ENCODE measurements at places on chromosomes 3 and 15. TPM values are rescaled to one million over a fixed set of nuclear protein-coding genes. Genes with fewer than 3 reads are reported as not detected.

GRCh38 chr3:104612218-104612617 lies 754.5 kb upstream of the ALCAM start:
- no peak for DNase-seq

DNA sequence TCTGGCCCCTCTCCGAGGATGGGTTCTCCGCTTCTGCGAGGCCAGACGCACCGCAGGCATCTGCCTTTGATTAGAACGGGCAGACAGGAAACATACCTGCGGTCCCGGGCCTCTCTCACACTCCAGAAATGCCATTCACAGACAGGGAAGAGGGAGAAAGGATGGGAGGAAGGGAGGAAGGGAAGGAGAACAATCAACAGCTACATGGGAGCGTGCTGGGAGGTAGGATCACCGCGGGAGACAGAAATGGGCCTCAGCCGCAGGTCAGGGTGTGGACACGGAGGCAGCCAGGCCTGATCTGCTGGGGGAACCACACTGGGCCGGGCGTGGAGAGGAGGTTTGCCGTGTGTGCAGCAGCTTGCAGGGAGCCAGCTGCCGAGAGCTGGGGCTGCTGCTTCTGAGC lies 90.7 kb upstream of the RGMA start:
- DNase-seq = no peak

- DNase-seq = no peak
Measured at GRCh38 chr3:157417247-157417646, 19.4 kb upstream of the PTX3 start.

- no peak for DNase-seq
Measured at GRCh38 chr3:129607391-129608068, 1.1 kb upstream of the PLXND1 start.

DNA sequence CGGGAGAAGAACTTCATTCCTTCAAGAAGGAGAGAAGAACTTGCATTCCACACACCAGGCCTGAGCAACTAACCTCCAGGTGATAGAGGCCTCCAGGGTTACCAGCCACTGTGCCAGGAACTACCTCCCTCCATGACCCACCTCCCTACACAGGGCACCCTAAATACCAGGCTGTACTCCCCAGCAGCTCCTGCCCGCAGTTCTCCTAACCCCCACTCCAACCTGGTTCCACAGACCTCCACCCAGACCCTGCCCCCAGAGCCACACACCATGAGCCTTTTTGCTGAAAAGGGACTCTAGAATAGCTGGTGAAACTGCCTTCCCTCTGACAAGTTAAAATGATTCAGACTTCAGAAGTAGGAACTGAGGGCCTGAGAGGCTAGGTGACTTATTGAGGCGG lies 8.2 kb downstream of the IGDCC3 start:
- no peak for DNase-seq

DNA sequence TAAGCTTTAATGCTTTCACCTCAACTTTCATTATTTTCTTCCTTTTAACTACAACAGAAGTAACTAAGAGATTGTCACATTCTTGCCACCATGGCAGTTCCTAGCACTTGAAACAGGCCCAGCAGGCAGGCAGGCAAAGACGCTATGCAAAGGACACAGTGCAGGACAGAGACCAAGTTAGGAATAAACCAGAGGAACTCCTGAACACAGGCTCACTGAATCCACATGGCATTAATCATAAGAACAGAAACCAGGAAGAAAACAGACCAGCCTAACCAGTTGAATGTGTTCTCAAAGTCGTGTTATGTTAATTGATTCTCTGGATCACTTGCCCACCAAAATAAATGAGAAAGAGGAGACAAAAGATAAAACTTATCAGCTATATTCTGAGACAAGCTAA lies 397.6 kb downstream of the TBL1XR1 start:
- DNase-seq = no peak

DNA sequence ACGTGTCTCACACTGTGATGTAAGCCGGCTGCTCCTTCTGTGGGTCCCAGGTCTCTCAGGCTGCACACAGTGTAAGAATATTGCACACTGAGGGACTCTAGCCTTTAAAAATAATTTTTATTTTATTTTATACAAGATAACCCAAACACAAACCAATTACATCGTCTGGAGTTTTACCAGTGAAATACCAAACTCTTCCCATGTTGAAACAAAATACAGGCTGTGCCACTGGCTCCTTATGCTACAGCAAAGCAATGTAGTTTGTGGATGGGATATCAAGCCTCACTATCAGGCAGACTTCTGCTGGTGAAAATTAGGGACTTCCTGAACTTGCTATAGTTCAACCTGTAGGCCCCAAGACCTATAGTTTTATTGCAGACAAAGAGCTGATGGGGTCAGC lies 311.3 kb upstream of the SLCO3A1 start:
- DNase-seq = no peak

- DNase-seq = no peak
Measured at GRCh38 chr3:174488527-174488926, 370.6 kb upstream of the NAALADL2 start.

GRCh38 chr3:32398531-32398930 lies 6.9 kb downstream of the CMTM7 start:
- DNase-seq = no peak

DNA sequence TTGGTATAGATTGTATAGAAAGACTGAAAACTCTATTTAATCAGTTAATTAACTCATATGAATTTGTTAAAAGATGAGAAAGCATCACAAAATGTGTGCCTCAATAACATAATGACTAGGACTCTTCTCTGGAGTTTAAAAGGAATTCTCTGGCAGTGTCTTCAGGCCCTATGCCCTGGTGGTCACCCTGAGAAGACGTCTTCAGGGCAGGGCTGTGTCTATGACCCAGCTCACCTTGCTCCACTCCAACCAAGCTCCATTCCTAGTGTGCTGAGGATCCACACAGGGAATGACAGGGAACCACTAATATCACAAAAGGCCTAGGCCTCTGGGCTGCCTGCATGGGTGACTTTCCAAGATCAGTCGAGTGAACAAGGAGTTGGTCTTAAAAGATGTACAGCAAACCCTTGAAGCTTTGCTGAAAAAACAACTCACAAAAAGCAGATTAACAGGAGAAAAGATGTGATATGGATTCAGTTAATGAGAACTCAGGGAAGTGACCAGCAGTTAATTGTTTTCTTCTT lies 156.6 kb downstream of the SNRK start:
- no peak for DNase-seq

- no peak for DNase-seq
Measured at GRCh38 chr3:17805461-17805940, 63.1 kb upstream of the TBC1D5 start.

DNA sequence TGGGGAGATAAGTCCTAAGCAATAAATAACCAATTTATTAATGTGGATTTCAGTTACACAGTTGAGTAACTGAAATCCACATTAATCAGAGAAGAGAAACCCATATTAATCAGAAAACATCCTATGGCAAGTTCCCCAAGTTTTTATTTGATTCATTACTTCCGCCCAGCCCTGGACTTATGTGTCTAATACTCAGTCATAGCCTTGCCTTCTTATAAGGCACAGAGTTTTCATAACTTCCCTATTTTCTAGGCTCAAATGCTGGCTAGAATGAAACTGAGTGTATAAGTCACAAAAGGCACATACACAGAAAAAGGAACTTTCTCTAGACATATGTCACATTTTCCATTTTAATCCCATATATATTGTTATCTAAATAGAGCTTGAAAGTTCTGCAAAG lies 28.8 kb downstream of the CD47 start:
- DNase-seq = no peak

DNA sequence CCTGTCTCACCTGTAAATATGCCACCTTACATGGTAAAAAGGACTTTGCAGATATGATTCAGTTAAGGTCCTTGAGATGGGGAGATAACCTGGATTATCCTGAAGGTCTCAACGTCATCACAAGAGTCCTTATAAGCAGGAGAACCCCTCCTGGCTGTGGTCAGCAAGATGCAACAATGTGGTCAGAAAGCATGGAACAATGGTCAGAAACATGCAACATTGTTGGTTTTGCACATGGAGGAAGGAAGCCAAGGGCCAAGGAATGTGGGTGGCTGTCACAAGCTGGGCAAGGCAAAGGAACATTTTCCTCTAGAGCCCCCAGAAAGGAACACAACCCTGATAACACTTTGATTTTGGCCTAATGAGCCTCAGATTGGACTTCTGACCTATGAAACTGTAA lies 9.4 kb upstream of the SUMF1 start:
- DNase-seq = no peak

- no peak for DNase-seq
Measured at GRCh38 chr3:59464187-59464586, 414.4 kb upstream of the CFAP20DC start.

DNA sequence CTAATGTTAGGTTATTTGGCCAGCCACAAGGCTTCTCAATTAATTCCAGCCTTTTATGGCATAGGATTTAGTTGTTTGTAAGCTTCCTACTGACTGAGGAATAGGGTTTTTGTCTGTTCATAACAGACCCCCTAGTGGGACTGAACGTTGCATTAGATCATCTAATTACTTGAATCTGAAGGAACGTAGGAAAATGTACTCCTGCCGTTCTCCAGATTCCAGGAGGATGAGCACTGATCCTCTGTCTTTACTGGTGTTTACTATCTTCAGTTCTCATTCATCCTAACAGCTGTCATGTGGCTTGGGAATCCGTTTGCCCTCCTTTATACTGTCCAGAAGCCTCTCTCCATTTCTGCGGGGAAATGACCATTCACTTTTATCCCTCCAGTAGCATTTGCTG lies 52.7 kb downstream of the RAD54L2 start:
- no peak for DNase-seq

- DNase-seq = no peak
Measured at GRCh38 chr3:5014391-5014790, 35.2 kb downstream of the BHLHE40 start.

DNA sequence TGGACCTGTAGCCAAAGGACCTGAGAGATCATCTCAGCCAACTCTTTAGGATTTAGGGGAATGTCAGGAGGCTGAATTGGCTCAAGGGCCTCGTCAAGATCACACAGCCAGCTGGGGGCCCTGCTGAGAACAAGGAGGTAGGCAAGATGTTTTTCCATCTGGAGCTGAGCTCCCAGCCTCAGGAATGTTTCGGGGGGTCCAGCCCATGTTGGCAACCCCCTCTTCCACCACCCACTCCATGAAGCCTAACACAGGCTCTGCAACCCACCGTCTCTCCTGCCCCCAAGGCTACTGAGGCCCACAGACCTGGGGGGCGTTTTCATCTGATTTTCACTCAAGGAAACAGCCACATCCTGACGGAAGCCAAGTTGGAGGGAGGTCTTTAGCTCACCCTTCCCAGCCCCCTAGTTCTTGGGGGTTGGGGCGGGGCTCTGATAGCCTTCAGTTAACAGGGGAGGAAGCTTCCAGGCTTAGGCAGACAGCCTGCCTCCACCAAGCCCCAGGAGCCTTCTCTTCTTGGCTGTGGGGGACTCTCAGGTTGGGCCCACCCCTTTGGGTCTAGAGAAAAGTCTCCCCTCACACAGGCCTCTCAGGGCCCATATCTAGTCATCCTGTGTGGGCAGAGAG lies 48.8 kb downstream of the EPHB3 start:
- no peak for DNase-seq

The VGLL3 gene
- 4.3 TPM for total RNA-seq

The GOLGA6D gene
- not detected for total RNA-seq

The FAN1 gene
- total RNA-seq = 21.9 TPM

Data from Peyer's patch (tissue), 4 donors.